Lower leg skin (tissue), 4 donors: ENCODE measurements at places on chromosomes 7 and 10.

DNA sequence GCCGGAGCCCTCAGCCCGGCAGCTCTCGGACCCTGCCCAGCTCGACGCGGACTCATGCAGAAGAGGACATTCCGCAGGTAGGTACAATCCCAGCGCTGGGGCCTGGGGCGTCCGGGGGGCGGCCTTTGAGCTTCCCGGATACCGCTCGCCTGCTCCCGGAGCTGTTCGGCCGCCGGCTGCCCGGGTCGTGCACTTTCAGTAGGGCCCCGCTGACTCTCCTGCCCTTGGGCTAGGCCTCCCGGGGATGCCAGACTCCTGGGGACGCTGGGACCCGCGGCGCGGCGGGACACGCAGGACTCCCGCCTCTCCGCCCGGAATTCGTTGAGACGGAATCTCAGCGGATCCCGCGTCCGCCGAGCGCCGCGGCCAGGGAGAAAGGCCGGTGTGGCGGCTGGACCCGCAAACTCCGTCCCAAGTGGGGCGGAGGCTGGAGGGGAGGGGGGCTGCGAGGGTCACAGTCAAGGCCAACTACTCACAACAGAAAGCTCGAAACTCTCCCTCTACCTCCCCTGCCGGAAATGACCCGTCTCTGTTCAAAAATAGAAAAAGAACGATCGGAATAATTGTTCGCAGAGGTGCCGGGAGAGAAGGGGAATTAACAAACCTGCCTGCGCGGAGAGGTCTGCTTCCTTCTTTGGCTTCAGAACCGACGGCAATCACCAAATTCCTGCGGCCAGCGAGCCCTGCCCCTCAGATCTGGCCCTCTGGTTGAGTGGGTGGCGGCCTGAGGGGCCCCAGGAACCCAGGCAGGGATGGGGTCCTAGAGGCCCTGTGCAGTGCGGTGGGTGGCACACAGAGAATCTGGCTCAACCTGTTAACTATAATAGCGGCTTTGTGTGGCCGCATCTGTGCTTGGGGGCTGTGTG is 9.2 kb downstream of the TLX1 start:
- DNase-seq, result no peak

DNA sequence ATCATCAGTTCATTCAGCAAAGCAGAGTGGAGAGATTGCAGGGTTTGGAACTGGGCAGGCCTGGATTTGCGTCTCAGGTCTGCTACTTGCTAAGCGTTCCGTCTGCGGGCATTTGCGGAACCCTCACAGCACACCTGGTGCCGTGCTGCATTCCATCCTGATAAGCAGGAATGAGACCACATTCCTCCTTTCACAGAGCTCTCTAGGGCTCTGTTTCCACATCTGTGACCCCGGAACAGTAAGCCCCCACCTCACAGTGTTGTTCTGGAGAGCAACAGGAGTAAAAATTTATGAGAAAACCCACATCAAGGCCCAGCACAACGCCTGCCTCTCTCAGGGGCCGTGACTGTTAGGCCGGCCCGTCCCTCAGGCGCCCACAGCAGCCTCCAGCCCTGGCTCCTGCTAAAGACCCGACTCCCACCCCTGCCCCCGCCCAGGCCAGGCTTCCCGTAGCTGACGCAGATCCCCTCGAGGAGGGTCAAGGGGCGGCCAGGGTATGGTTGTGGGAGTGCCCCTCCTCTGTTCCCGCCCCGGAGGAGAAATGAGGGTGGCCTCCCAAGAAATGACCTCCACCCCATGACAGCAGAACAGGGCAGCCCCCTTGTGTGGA is 128.9 kb downstream of the RGS10 start:
- no peak for DNase-seq

DNA sequence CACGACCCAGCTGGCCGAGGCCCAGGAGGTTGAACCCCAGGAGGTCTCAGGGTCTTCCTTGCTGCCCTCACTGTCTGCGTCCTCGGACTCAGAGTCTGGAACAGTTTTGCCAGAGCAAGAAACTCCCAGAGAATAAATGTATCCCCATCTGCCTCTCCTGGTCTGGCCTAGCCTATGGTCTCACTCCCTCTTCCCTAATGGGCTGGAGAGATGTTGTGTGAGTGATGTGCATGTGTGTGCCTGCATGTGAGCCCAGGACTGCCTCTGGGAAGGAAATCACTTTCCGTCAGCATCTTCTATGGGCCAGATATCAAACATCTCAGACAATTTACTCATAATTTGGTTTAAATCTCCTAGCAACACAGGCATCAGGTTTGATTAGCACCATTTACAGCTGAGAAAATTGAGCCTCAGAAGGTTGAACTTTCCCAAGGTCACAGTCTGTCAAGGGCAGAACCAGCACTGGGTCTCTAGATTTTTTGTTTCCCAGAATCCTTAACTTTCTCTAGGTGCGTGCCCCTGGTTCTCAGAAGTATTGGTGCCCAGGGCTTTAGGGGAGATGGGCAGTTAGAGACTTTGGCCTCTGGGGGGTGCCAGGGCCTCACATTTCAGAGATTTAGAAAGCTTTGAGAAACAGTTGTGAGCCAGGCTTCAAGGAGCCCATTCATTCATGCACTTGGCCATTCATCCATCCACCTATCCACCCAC is 4.9 kb downstream of the TMEM270 start:
- no peak for DNase-seq

DNA sequence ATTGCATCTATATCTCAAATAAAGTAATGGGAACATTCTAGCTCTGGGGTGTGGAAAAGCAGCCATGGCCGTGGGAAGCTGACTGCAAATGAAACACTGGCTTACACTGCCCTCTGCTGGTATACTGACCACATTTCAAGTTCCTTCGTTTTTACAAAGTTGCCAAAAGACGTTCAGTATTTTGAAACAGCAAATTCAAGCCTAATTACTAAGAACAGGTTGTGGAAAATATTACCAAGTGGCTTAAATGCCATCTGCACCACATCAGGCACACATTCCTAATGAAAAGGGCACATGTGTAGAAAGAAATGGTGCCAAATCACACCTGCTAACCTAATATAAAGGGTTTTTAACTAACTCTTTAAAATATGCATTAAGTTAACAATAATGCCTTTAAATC is 83.9 kb downstream of the JAZF1 start:
- peak; percentile 50 for DNase-seq

- DNase-seq, result no peak
These were observed 138.5 kb downstream of the CPED1 start for GRCh38 chr7:121126801-121127534.

DNA sequence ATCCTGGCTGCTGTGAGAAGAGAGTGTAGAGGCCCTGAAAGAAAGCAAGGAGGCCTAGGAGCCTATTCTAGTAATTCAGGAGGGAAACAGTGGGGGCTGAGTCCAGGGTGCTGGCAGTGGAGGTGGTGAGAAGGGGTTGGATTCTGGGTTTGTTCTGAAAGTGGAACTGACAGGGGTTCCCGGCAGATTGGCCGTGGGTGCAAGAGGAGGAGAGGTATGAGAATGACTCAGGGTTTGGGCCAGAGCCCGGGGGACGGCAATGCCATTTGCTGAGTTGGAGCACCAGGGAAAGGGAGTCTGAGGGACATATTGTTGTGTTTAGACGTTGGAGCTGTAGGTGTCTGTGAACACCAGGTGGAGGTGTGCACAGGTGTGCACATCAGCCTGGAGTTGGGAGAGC is 38.5 kb downstream of the NPTX2 start:
- no peak for DNase-seq

DNA sequence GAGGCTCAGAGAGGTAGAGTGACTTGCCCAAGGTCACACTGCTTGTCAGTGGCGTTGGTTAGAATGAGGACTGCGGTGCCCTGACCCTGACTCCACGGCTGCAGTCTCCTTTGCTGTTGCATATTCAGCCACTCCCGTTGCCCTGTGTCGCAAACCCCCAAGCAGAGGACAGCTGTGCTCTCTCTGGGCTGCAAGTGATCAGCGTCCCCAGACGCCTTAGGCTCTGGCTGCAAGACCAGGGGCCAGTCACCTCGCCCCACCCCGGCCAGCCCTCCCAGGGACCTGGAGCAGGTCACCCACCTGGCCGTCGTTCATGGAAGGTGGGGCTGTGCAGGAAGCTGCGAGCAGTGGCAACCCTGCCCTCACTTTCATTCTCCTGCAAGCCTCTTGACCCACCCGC is 51.7 kb upstream of the NANOS1 start:
- peak; percentile 62 for DNase-seq

DNA sequence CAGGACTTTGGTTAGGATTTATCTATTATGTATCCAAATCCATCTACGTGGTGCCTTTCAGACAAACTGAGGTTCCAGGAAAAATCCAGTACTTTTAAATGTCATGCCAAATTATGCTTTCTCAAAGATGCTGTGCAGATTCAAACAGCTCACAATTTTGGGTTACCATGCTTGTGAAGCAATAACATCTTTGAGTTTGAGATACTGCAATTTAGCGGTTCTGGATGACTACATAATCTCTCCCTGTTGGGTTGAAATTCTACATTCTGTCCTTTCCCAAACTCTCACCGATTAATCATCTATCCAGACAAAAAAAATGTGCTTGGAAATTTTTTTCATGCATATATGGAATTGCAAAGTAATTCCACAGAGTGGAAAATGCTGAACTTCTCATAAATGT is 3.5 kb downstream of the RHOBTB1 start:
- DNase-seq, result no peak

DNA sequence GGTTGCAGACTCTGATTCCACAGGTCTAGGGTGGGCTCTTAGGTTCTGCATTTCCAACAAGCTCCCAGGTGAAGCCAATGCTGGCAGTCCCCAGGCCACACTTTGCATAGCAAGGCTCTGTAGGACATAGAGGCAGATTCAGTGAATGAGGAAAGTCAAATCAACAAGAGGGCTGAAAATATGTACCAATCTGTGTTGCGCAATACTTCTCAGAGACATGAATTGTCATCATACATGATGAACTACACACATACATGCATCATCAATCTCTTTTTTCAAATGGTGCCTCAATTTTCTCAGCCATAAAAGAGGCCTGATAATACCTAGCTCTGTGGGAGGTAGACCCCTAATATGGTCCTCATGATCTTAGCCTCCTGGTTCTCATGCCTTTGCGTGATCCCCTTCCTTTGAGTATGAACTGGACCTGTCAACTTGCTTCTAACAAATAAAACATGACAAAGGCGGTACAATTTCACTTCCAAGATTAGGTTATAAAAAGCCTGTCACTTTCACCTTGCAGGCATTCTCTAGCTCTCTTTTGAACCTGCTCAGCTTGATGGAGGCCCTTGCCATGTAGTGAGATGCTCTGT is 49.0 kb downstream of the PIK3CG start:
- DNase-seq, result no peak

DNA sequence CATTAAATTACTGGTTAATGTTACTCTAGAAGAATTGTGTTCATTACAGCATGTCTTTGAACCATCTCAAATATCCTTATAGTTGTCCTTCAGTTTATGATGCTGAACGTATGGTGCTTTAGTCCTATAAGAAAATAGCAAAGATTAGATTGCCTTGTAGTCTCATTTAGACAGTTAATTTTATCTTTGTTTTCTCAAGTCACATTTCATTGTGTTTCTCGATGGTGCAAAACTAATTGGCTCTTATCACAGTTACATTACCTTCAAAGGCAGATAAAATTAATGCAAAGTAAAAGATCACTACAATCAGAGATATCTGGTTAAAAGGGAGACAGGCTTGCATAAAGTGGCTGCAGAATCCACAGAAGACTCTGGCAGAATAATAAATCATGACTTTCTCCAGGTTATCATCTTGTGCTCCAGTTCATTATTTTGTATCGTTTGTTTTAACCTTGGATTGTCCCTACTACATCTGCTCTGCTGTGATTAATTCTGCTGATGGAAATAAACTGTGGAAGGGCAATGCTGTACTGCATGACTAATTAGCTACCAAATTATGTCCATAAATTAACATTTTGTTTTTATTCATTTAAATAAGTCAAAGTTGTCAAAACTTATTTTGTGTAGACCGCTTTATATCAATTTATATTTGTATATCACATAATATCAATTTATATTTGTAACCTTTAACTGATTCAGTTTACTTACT is 24.2 kb downstream of the PRPS1L1 start:
- DNase-seq, result no peak

DNA sequence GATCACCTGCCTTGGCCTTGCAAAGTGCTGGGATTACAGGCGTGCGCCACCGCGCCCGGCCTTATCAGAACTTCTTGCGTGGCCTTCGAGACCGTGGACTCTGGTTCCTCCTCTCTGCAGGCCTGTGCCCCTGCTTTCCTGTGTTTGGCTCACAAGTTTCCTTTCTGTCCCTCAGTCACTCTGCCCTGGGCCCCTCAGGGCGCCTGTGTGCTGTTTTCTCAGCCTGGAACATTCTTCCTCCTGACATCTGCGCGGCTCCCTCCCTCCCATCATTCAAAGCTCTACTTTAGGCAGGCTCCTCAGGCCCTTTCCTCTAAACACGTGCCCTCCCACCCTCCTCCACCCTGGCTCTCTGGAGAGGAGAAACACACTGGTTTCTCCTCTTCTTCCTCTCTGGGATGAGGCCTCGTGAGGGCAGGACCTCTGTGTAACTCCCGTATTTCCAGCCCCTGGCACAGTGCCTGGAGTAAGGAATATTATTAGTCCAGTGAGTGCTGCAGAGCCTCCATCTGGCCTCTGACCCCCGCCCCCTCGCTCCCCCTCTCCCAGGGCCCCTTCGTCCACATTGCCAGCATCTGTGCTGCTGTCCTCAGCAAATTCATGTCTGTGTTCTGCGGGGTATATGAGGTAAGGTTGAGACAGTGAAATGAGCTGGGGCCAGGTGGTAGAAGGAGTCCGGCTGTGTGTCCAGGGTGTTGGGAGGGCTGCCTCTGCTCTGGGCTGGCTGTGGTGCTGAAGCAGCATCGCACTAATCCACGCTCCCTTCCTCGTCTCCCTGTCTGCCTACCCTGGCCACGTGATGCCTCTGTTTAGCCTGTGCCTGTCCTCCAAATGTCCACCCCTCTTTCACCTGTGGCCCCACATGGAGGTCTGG is 7.1 kb downstream of the CLCN1 start:
- DNase-seq, result no peak

DNA sequence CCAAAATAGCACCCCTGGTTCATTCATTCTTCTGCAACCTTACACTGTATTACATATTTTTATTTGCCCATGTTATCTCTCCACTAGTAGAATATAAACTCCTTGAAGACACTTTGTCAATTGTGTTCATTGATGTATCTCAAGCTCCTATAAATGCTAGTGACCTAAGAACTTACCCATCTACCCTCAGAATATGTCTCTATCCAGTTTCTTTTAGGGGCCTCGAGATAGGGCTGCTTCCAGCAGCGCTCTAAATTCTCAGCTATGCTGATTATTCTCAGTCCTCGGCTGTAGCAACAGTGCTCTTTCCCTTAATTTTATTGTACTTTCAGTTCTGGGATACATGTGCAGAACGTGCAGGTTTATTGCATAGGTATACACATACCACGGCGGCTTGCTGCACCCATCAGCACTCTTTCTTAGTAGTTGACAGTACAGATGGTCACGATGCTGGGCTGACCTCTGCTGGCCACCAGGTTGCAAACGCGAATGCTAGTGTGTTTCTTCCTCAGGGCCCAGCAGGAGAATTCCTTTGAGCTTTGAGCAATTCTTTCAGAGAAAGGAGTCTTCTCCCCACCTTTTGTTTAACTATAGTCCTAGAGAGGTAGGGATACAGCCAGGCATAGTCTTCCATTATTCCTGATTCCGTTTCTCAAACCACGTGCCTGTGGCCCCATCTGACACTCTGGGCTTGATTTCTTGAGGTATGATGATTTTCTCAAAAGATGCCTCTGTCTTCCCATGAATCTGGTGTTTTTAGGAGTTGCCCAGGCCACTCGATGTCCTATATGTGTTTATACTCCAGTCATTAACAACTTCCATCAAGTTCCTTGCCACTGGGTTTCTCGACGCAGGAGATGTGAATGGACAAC is 49.1 kb upstream of the CDC14C start:
- no peak for DNase-seq

GRCh38 chr10:99850021-99850766 is 67.8 kb downstream of the ABCC2 start:
- no peak for DNase-seq

- DNase-seq, result no peak
These were observed 7.8 kb downstream of the PHYH start for GRCh38 chr10:13291821-13292773.

GRCh38 chr7:151453326-151453791 is 13.4 kb upstream of the CRYGN start:
- DNase-seq, result peak; percentile 76
